Subcutaneous preadipocyte (primary cell): ENCODE measurements at places on chromosomes 5 and 9. TPM values are rescaled to one million over a fixed set of nuclear protein-coding genes. Genes with fewer than 3 reads are reported as not detected.

Gene C9orf40
- total RNA-seq = 7.7 and 9.0 TPM in 2 replicates

Gene IL13
- total RNA-seq = under 0.01 TPM in 1 of 2 replicates, not detected in the other

Gene TAF11L5
- total RNA-seq = not detected in 2 replicates

Gene C5orf24
- 36.4 and 39.7 TPM in 2 replicates for total RNA-seq

Gene CDX1
- total RNA-seq = not detected in 2 replicates

Gene WDR38
- not detected in 2 replicates for total RNA-seq

Gene SAPCD2
- total RNA-seq = 6.6 and 8.2 TPM in 2 replicates

Gene CNTLN
- total RNA-seq = 12.5 and 17.4 TPM in 2 replicates

Gene SLC36A3
- not detected in 2 replicates for total RNA-seq

Gene ANKRD18A
- not detected in 2 replicates for total RNA-seq

Gene MARCOL
- total RNA-seq = not detected in 2 replicates

Gene PCDHGA9
- 2.9 and 4.3 TPM in 2 replicates for total RNA-seq

Gene HMCN2
- under 0.01 and 0.20 TPM in 2 replicates for total RNA-seq

Gene PCDHA11
- total RNA-seq = under 0.01 TPM in 1 of 2 replicates, not detected in the other

Gene CER1
- total RNA-seq = not detected in 2 replicates

Gene LURAP1L
- 28.9 and 34.9 TPM in 2 replicates for total RNA-seq

Gene SAXO1
- not detected in 2 replicates for total RNA-seq

Gene SPATA31A7
- total RNA-seq = not detected in 2 replicates

Gene OR1J2
- 0.20 and 0.73 TPM in 2 replicates for total RNA-seq

Gene LAMC3
- total RNA-seq = 0.20 and 0.37 TPM in 2 replicates
